ENCODE measurements at places on chromosomes 11 and 22.
A peak's percentile ranks its signal among the peaks of the same experiment; 100 is the strongest.

DNA sequence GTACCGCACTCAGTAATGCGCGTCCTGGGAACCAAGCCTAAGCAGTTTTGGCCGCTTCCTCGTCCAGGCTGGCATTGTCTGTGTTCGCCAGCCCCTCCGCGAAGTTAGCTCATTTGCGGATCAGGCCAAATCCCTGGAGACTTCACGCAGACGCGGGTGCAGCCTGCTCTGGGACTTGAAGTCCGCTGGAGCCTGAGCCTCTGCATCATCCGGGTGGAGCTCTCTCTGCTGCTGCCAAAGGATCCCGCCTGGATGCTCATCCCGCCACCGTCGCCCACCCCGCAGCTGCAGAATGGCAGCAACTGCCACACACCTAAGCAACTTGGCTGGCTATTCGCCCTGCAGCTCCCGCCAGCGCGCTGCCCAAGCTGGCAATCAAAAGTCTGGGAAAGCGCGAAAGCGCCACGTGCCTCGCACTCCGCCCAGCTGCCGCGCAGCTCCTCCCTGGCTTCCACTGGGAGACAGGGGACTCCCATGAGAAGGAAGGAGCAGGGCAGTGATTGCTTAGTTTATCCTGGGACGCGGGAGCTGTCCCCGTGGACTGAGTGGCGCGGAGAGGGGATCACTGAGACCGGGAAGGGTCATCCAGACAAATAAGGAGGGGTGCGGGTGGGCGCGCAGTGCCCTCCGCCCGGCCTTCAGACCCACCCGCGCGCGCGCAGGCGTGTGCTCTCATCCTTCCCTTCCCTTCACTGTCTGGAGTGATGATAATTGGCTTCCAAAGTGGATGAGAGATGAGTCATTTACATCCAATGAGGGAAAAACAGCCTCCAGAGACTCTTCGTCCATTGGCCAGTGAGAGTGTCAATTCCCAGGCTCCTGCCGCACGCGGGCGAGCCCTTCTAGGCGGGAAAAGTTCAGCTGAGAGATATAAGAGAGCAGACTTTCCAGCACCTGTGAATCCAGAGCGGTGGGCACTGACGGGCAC, 23.2 kb upstream of the GLYATL1B start:
- DNase-seq, result no peak

GRCh38 chr11:111829185-111829968, 42.0 kb downstream of the ALG9 start:
- no peak for DNase-seq

- DNase-seq, result no peak
These were observed 48.2 kb downstream of the CADM1 start for GRCh38 chr11:115456019-115456418.

GRCh38 chr11:826227-826621, 1.5 kb upstream of the CRACR2B start:
- no peak for DNase-seq

GRCh38 chr11:69647390-69647748, 6.4 kb downstream of the CCND1 start:
- no peak for DNase-seq

GRCh38 chr22:38638216-38638615, 18.0 kb downstream of the FAM227A start:
- no peak for DNase-seq

GRCh38 chr11:57322256-57323166, 2.2 kb downstream of the TNKS1BP1 start:
- peak; percentile 52 for DNase-seq

GRCh38 chr22:48535868-48536540, 1291.7 kb downstream of the BRD1 start:
- no peak for DNase-seq

GRCh38 chr11:46658259-46658658, 40.9 kb downstream of the ATG13 start:
- DNase-seq, result no peak

- no peak for DNase-seq
These were observed 886 bp downstream of the SHISA8 start for GRCh38 chr22:41913842-41914534.

DNA sequence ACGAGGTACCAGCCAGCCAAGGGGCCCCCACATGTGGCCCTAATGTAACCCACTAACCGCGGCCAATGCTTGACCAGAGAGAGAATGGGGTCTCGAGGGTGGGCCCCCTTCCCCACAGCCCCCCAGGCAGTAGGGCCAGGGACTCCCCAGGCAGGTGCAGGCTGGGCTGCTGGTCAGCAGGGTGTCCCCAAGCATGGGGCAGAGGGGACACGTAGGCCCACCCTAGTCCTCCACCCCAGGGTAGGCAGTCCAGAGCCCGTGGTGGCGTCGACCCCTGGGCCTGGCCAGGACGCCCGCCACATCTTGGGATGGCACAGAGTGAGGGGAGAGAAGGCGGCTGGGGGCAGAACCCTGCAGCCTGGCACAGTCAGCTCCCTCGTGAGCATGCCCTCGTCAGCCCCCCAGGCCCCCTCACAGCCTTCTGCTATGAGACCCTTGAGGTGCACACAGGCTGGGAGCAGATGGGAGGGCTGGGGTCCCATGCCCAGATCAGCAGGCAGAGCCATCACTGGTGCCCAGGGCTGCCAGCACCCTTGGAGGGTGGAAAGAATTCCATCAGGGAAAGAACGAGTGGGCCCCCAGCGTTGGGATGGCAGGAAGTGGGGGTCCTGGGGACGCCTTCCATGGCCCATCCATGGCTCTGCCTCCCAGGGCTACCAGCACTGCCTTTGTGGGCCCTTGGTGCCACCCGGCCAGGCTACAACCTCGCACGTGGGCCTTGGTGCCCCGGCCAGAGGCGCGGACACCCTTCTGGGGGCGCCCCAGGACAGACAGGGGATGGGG, 6.1 kb downstream of the TNNT3 start:
- no peak for DNase-seq

DNA sequence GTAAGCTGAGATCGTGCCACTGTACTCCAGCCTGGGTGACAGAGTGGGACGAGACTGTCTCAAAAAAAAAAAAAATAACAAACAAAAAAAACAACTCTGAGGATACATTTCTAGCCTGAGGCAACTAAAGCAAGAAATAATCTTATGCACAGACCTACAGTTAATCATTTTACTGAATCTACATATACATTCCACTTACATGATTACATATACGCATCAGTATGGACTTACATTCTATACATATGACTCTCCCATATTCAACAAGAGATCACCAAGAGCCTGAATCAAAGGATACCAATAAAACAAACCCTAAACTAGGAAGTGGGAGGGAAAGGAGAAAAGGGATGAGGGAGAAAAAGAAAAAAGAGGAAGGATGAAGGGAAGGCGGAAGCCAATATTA, 1.1 kb downstream of the ALG8 start:
- no peak for DNase-seq

- DNase-seq, result no peak
These were observed 91.8 kb upstream of the CD44 start for GRCh38 chr11:35047179-35047578.

DNA sequence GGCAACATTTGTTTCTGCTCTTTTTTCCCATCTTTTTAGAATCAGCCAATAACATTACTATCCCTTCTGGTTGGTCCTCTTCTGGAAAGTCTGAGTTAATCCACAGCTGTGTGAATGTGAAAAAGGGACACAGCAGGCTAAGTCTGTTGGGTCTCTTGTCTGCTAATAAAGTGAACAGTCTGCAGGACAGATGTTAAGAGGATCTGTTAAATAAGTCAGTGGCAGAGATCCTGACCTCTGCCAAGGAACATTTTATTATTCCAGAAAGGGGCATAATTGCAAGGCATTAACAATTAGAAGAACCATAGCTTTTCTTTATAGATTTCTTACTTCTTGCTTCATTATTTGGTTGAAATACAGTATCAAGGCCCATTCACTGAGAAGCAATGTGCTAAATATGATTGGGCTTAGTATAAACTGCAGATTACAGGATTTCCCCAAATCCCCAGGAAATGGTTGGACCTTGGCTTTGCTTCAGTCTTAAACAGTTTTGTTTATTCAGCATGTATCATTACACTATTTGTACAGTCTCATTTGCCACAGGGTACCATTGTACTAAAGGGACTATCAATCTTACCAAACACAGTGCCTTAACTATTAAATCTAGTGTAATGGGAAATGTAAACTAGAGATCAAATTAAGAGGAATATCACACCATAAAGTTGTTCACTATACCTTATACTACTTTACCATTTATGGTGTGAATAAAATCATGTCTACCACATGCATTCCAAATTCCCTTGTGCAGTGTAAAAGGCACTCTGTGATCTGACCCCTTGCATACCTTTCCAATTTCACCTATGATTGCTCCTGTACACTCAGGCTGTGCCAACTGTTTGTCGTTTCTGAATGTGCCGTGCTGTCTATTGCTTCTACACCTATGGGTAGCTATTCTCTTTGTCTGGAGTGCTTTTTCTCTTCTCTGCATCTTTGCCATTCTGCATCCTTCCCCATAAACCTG, 274.0 kb downstream of the SOX6 start:
- DNase-seq, result peak; percentile 90

DNA sequence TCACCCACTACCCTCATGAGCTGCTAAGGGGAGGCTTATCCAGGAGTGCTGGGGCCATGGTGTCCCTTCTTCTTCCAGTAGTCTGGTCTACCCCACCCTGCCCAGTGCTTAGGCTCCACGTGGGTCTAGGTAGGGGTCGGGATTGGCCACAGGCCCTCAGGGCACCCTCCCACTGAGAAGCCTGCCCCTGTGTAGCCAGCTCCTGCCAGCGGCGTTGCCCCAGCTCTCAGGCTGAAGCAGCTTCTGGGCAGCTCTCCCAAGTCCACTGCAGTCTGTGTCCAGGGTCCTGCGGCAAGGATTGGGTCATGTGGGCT, 24.0 kb upstream of the RIC3 start:
- DNase-seq, result no peak

- no peak for DNase-seq
These were observed 6.6 kb downstream of the LRRC32 start for GRCh38 chr11:76663912-76664440.

DNA sequence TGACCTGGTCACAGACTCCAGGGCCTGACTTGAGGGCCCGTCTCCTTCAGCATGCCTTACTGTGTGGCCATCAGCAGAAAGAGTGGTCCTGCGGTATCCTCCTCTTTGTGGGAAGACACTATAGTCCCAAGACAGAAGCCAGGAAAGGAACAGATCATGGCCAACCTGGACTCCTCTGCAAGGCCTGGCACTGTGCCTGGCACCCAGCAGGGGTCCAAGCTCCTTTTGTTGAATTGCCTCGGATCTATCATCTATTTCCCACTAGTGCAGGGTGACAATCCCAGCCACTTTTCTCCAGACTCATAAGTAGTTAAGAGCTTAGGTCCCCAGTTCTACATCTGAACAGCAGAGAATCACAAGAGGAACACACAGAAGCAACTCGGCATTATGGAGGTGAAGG, 27.0 kb downstream of the DSCAML1 start:
- peak; percentile 6 for DNase-seq

- DNase-seq, result no peak
These were observed 326.3 kb downstream of the FAT3 start for GRCh38 chr11:92550871-92551270.

DNA sequence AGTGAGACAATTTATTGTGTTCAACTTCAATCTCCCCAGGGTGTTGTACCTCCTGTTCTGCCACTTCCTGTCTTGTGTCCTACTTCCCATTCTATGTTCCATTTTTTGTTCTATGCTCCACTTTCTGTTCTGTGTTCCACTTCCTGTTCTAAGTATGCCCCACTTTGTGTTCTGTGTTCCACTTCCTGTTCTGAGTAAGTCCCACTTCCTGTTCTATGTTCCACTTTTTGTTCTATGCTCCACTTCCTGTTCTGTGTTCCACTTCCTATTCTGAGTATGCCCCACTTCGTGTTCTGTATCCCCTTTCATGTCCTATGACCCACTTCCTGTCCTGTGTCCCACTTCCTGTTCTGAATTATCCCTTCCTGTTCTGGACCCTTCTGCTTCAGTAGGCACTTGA, 732.7 kb downstream of the TBC1D22A start:
- DNase-seq, result no peak

- DNase-seq, result peak; percentile 50
These were observed 33.6 kb downstream of the MACROD1 start for GRCh38 chr11:64132191-64132771.

DNA sequence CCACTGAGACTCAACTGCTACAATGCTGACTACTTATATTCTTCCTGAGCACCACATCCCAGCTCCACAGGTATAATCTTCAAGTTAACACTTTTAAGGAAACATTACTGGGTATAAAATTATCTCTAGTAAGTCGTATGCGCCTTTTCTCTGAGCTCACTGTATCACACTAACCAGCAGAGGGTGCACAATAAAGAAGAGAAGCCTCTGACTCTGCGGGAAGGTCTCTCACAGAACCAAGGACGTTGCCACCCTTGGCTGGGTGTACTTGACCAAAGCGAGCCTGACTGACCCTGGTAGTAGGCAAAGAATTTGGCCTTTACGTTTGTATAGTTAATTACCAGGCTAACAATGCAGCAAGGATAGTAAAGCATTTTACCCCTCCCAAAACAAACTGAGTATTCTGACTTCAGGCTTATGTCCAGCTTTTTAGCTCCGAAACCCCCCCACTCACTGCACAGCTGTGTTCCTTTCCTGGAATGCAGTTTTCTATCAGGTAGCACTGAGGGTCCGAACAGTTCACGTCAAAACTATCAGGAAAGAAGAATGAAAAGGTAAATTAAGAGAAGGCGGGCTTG, at the start of gene BTBD18:
TSS of gene BTBD18 (minus strand) at position 144 of the 578 bp plus-strand sequence. CDS start 631 bp downstream, outside the sequence.
- DNase-seq, result peak; percentile 18

GRCh38 chr22:31289344-31289743, 2.9 kb downstream of the PIK3IP1 start:
- peak; percentile 49 for DNase-seq

DNA sequence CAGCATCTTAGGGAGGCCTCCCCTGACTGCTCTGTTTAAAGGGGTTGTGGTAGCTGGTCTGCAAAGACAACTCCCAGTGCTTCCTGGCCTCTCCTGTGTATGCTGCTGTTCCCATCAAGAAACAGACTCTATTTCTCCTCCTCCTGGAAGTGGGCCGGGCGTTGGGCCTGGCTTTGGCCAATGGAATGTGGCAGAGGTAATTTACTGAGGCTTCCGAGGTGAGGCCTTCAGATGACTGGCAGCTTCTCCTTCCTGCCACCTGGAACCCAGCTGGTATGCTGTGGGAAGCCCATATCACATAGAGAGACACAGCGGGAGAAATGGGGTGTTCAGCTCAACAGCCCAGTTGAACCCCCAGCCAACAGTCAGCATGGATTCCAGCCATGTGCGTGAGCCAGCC, 25.1 kb upstream of the EIF3D start:
- no peak for DNase-seq

- DNase-seq, result no peak
These were observed 567.3 kb downstream of the MIAT start for GRCh38 chr22:27224485-27225374.

GRCh38 chr11:8059030-8059429, 22.0 kb upstream of the TUB start:
- no peak for DNase-seq

DNA sequence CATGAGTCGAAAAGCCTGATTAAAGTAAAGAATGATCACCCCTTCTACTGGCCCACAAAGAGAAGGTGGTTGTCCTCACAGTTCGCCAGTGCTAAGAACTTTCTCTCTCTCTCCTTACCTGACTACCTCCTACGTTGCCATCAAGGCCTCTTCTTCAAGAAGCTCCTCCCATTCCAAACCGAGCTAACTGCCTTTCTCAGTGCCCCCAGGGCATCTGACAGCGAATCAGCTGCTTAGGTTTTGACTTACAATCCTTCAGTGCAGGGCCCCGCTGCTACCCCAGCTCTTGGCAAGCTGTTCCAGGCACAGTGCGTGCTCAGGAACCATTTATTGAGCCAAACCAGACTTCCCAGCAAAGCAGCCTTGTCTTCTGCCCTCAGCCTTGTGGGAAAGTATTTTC, 5.8 kb downstream of the VSTM5 start:
- DNase-seq, result no peak

GRCh38 chr11:102453302-102453695, 734 bp upstream of the TMEM123 start:
- DNase-seq, result no peak
